IMR-90 (cell line): ENCODE measurements at places on chromosomes 5 and 9. TPM values are rescaled to one million over a fixed set of nuclear protein-coding genes. Genes with fewer than 3 reads are reported as not detected.

The GRXCR2 gene
- not detected in 2 replicates for total RNA-seq

The ACOT12 gene
- total RNA-seq = not detected in 2 replicates

The INSYN2B gene
- 33.5 and 43.6 TPM in 2 replicates for total RNA-seq

The CENPH gene
- 3.8 and 10.8 TPM in 2 replicates for total RNA-seq

The KIF24 gene
- 2.5 and 3.0 TPM in 2 replicates for total RNA-seq

DNA sequence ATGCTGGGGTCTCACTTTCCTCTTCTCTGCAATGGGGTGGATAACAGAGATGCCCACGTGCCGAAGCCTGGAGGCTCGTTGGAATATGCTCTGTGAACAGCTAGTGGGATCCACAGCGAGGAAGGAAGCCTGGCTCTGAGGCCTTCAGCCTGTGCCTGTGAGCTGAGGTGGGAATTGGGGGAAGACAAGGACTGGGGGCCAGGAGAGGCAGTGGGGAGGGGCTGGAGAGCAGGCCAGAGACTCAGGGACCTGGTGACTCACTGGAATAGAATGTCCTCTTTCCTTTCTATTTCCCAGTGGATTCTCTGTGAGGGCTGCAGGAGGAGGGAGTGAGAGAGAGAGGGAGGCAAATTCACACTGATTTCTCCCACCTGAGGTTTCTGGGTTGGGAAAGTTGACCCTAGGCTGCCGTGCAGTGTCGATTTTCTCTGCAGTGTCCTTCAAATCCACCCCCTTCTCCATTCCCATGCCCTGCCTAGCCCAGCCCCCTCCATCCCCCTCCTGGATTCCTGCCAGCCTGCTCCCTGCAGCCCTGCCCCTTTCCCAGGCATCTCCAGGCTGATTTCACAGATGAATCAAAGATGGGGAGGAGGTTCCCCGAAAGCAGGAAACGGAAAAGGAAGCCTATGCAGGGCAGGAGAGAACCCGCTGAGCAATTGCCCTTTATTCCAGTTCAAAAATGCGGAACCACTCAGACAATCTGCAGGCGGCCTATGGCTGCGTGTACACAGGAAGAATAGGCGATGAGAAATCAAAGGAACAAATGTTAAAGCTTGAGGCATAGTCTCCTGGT, 1.4 kb upstream of the SPAAR start:
- peak; percentile 88 for DNase-seq

- DNase-seq = no peak
Measured at GRCh38 chr5:170377027-170377426, 12.1 kb downstream of the KCNMB1 start.

DNA sequence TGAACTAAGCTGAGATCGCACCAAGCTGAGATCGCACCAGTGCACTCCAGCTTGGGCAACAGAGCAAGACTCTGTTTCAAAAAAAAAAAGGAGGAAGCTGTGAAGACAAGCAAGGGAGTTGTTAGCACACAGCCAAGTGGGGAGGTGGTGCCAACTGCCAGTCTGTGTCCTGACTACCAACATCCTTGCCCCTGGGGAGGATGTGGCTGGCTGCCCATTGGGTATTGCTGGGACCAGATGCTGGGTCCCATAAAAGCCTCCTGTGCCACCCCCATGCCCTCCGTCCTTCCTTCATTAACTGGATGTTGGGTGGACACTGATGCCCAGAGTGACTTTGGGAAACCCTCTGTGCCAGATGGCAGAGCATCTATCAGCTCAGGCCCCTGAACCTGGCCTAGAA, 157.1 kb upstream of the COL5A1 start:
- no peak for DNase-seq

DNA sequence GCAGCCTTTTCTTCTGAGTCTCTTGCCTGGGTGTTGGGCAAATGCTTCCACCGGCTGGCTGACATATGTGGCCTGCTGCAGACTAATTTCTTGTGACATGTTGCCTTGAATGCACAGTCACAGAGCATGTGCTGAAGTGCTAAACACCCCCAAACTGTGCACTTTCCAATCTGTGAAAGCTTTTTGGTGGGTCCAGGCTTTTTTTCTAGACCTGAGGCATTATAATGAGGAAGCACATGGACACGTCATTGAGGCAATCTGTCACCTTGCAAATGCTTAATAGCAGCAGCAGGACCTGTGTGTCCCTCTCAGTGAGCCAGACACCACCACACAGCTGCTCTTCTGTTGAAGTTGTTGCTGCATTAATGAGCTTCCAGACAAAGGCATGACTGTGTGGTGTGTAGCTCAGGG, 274.7 kb downstream of the ELAVL2 start:
- DNase-seq = no peak

- DNase-seq = no peak
Measured at GRCh38 chr5:133041157-133041784, 10.5 kb upstream of the HSPA4 start.

GRCh38 chr9:126294331-126295081, 32.1 kb upstream of the MVB12B start:
- DNase-seq = no peak

GRCh38 chr5:180739958-180740357, at the start of gene OR2Y1:
Gene OR2Y1, minus strand, starts transcription at chr5:180740058. Its CDS starts 0 bp downstream, at chr5:180740058.
- DNase-seq = no peak

DNA sequence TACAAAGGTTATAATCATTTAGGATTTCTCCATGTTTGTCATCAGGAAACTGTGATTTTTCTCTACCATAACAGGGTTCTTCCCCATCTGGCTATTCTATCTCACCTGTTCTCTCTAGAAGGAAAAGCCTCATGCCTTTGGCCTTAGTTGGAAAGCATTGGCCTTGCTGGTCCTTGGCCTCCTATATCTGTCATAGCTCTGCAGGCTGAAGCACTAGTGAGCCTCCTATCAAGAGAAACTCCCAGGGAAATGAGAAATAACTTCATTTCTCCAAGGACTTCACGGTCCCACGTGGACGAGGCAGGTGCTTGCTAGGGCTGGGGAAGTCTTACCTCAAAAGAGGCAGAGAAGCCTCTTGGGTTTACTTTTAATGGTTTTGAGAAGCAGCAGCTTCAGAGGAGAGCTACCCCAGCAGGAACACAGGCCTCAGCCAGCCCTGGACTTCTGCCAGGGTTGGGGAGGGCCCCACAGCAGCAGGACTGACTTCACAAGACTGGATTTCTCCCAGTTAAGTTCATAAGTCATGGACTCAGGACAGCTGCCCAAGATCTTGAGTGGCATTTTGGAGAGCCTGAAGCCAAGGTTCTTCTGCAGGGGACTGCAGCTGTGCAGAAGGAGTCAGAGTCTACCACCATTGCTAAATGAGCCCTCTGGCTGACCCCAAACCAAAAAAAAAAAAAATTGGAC, 15.8 kb upstream of the PSAT1 start:
- peak; percentile 75 for DNase-seq

GRCh38 chr9:110626101-110626829, 42.3 kb upstream of the MUSK start:
- peak; percentile 98 for DNase-seq

GRCh38 chr5:80149161-80149609, 106.7 kb downstream of the SERINC5 start:
- DNase-seq = no peak

DNA sequence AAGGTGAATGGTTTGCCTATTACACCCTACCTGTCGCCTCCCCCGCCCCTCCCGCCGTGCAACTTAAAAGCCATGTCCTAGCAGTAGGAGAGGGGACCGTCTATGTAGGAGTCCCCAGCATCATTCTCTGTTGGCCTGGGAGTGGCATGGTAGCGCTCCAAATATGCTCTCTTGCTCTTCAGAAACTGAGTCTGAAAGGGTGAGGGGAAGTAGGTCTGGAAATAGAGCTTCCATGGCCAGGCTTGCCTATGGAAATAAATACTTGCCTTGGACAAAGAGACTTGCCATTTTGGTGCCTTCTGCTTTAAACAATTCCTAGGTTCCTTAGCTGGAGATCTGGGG, 1.4 kb downstream of the RGS7BP start:
- DNase-seq = no peak

DNA sequence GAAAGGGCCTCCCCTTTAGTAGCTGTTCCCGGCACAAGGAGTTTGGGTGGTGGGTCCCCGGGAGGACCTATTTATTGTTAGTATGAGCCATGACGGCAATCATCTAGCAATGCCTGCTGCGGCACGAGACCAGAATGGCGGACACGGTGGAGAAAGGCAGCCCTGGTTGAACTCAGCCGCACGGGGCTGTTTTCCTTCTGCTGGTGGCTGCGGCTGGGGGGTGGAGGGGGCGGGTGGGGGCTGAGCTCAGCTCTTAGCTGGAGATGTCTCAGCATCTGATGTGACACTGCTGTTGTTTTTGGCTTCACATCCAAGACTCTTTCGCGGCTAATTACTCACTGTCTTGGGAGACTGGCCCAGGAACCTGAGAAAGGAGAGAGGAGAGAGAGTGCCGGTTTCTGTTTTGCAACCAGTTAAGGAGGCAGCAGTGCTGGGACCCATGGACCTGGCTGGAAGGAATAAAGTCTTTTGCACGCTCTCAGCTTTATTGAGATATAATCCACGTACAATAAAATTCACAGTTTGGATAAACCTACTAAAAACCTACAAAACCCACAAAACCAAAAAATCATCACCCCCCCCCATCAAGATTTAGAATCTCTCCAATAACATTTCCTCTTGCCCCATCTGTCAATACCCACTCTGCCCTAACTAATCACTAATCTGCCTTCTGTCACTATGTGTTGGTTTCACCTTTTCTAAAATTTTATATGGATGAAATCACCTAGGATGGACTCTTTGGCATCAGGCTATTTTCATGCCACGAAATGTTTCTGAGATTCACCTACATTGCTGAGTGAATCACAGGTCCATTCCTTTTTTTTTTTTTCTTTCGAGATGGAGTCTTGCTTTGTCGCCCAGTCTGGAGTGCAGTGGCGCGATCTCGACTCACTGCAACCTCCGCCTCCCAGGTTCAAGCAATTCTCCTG, 81.8 kb upstream of the NEURL1B start:
- peak; percentile 89 for DNase-seq

DNA sequence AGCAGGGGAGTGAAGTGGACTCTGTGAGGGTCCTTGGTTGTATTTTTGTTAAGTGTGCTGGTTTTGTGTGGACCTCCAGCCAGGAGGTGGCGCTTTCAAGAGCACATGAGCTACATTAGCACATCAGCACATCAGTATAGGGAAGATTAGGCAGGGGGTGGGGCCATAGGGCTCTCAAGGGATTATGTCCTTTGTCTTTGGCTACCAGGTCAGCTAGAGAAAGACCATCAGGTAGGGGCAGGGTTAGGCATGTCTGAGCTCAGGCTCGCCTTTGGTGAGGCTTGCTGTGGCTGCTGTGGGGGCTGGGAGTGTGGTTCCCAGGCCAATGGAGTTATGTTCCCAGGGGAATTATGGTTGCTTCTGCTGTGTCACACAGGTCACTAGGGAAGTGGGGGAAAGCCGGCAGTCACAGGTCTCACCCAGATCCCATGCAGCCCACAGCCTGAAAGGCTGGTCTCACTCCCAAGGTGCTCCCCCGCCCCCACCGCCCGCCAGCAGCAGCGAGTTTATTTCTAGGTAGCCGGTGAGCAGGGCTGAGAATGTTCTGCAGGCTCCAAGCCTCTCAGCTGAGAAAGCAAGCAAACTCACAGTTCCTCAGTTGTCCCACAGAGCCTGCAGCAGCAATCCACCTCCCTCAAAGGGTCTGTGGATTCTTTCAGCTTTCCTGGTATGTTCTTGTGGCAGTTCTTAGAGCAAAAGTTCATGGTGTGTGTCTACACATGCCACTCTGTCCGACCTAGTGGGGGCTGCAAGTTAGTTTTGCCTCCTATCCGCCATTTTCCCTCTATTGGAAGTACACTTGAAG, 13.7 kb downstream of the OR1J1 start:
- DNase-seq = no peak
